Activated CD4-positive, CD25-positive, alpha-beta regulatory T cell (primary cell): ENCODE measurements at places on chromosomes 4 and X.
A peak's percentile ranks its signal among the peaks of the same experiment; 100 is the strongest.

GRCh38 chr4:177006331-177006730 is 213.6 kb upstream of the VEGFC start:
- DNase-seq, result no peak

- no peak for DNase-seq
Observed at GRCh38 chrX:50068893-50069292, 131.9 kb downstream of the AKAP4 start.

GRCh38 chr4:48134081-48134480 is at the start of gene TXK:
TSS of gene TXK (minus strand) at chr4:48134250. CDS start at chr4:48134170, 80 bp downstream.
- peak; percentile 10 for DNase-seq

- DNase-seq, result no peak
Observed at GRCh38 chrX:155144926-155145325, 71.3 kb upstream of the VBP1 start.

GRCh38 chrX:148380650-148381561 is 119.5 kb upstream of the AFF2 start:
- peak; percentile 2 for DNase-seq

- DNase-seq, result no peak
Observed at GRCh38 chr4:6986072-6986780, 56.9 kb upstream of the TADA2B start.
